ENCODE measurements at places on chromosomes 2 and 18.

- no peak for DNase-seq
Measured at GRCh38 chr18:26909599-26910290, 44.2 kb upstream of the AQP4 start.

DNA sequence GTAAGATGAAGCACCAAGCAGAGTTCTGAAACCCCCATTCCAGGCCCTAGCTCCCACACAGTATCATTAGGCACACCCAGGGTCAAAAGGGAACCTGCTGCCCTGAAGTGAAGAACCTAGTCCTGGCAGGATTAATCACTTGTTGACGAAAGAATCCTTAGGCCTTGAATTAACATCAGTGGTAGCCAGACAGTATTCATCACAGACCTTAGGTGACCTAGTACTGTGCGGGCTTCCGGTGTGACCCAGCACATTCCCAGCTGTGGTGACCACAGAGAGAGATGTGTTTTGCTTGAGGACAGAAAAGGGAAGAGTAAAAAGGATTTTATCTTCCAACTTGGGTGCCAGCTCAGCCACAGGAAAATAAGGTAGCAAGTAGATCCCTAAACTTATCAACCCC lies 1071.4 kb upstream of the FAM98A start:
- DNase-seq, result no peak

DNA sequence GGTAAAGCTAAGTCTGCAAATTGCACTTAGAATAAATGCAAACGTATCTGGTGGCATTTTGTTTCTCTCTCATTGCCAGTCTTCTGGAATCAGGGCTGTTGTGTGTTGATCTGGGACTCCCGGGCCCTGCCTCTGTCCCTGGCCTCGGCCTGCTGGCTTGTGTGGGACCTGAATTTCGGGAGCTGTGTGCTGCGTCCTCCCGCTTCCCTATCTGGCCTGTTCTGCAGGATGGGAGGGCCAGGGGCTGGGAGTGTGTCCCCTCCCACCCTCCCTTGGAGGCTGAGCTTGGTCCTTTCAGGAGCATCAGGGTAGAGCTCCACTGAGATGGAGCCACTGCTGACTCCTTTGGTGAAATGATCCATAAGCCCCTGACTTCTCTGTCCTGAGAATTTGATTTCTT lies 118.5 kb downstream of the ACKR3 start:
- no peak for DNase-seq

- DNase-seq, result no peak
Measured at GRCh38 chr2:186523791-186524190, 37.7 kb downstream of the ZC3H15 start.

- DNase-seq, result no peak
Measured at GRCh38 chr2:86087936-86088850, 17.5 kb downstream of the POLR1A start.

GRCh38 chr2:224126003-224126402 lies 86.9 kb upstream of the SERPINE2 start:
- DNase-seq, result no peak

GRCh38 chr2:15767679-15768078 lies 172.7 kb upstream of the MYCN start:
- no peak for DNase-seq

GRCh38 chr2:19488009-19488691 lies 129.7 kb upstream of the OSR1 start:
- DNase-seq, result no peak

DNA sequence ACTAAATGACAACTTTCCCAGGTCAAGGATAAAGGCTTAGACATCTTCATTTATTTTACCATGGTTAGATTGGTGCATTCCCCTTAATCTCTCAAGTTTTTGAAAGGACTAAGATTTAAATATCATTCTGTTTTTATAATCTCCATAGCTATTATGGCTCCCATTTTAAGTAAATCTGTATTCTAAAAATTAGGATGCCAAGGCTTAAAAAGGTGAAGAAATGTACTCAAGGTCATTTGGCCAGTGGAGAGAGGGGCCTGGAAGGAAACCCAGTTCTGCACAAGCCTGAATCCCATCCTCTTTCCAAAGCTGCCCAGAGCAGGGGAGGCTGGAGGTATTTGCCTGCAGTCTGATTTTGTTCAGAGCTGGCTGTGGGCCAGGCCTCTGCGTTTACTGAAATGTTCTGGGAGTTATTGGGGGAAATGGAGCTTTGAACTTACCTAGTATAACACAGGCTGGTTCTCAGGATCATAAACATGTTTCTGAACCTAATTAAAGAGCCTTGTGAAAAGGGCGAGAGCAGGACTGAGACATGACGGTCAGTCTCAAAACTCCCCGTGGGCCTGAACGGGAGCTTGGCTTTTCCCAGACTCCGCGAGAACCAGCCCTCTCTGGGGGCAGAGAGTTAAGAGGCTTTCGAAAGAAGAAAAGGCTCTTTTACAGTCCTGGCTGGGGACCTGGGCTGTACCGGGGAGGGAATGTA lies 85.6 kb downstream of the DDX1 start:
- DNase-seq, result no peak

- no peak for DNase-seq
Measured at GRCh38 chr2:165594231-165594934, 124.9 kb downstream of the CSRNP3 start.

DNA sequence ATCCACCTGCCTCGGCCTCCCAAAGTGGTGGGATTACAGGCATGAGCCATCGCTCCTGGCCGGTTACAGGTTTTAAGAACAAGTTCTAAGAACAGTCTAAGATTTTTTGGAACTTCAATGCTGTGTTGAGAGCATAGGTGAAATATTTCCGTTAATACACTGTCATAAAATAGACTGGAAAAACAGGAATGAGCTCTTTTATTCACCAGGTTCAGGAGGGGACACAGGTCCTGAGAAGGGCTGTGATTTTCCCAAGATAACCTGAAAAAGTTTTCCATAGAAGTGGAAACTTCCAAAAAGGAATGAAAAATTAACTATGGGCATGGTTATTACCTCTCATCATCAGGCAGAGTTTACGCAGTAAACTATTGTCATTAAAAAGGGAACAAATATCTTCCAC lies 97.6 kb upstream of the TMEM178A start:
- DNase-seq, result no peak

GRCh38 chr18:44536046-44536445 lies 144.6 kb upstream of the SETBP1 start:
- no peak for DNase-seq

- DNase-seq, result no peak
Measured at GRCh38 chr2:223815884-223816570, 21.4 kb downstream of the AP1S3 start.

DNA sequence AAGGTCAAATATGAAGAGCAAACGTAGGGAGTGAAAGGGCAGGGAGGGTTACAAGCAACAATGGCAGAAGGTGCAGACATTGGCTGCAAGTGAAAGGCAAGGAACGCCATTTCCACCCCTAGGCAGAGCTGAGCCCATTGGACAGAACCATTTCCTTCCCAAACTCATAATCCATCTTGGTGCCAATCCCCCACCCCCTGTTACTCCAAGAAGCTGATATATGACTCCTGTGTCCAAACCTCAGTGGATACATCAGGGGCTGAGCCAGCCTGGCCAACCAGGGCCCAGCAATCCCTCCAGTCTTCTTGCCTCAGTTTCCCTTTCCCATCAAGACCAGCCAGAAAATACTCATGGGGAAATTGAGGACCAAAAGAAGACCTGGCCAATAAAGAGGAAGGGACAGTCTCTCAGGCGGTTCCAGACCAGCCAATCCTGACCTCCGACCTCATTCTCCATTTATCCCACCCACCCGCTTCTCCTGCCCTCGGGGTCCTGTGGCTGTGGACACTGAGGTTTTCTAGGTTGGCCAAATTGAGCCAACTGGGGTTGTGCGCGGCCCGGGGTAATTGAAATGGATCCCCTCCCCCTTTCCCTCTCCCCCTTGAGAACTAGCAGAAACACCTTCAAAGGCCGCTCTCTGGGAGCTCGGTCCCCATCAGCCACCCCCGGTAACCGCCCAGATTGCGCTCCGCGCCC lies 24.8 kb downstream of the TNS1 start:
- DNase-seq, result no peak

GRCh38 chr2:240893363-240893844 lies 2.6 kb downstream of the MAB21L4 start:
- no peak for DNase-seq

GRCh38 chr2:38744399-38744780 lies 6.8 kb downstream of the SRSF7 start:
- DNase-seq, result no peak

DNA sequence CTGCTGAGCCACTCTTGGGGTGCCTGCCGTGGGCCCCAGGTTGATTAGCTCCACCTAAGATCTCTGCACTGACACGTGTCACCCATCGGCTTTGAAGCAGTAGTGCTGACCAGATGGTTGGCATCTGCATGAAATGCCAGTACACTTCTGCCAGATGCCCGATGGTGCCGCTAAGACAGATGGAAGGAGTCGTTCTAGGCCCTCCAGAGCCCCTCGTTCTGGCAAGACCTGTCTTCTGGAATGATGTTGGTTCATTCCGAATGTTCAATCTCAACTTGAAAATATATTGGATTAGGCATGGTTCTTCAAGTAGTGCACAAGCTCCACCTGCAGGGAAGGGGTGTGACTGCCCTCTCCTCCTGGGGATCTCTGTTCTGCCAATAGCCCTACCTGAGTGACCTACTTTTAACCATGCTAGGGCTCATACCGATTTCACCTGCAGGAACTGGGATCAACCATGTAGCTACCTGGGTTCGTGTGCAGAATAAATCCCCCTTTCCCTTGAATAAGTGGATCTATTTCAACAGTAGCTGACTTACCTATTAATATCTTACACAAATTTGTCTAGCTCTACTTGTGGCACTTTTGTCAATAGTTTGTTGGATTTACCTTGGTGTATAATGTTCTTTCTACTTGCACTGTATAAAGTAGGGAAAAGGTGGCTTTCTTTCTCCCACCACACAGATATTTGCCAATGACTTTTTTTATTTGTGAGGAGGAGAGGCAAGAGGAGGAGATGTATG lies 342.6 kb downstream of the CTNNA2 start:
- DNase-seq, result no peak

GRCh38 chr2:29061616-29062015 lies 12.7 kb downstream of the PCARE start:
- DNase-seq, result no peak

- DNase-seq, result no peak
Measured at GRCh38 chr18:75115514-75115913, 93.4 kb downstream of the PTGR3 start.

- DNase-seq, result no peak
Measured at GRCh38 chr2:61855318-61855613, 1.4 kb upstream of the FAM161A start.

DNA sequence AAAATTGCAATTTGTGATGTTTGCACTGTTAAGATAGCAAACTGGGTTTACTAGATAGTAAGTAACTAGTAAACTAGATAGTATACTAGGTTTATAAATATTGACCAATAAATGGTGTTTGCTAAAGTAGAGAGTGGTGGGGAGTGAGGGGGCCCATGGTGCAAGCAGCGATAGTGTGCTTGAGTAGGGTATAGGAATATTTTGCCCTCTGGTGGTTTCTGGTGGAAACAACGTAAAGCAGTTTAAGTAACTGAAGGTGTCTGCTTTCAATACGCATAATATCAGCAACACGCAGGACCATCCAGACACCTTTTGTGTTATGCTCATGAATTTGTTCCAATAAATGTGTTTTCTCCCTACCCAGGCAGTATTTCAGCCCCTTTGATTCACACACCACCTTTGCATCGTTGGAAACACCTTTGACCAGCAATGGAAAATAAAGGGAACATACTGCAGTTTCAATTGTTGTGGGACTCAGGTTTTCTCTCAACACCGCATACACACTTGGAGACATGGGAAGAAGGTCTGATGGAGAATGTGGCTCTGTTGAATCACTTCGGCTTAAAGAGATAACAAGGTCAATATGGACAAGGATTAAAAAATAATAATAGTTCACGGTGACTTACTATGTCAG lies 16.7 kb upstream of the STAT1 start:
- DNase-seq, result no peak

- no peak for DNase-seq
Measured at GRCh38 chr18:56307354-56308170, 330.8 kb downstream of the TXNL1 start.

GRCh38 chr18:370751-371608 lies 103.1 kb upstream of the THOC1 start:
- DNase-seq, result no peak

DNA sequence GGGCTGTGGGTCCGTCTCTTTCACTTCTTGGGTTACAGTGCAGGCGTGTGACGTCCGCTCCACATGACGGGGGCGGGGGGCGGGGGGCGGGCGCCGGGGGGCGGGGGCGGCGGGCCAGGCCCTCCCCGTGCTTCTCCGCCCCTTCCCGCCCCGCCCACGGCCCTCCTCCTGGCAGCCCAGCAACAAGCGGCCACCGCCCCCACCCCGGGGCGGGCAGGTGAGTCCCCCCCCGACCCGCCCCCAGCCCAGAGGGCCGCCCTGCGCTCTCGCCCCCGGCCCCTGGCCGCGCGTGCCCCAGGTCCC lies 3.6 kb downstream of the ZNF516 start:
- peak; percentile 59 for DNase-seq

GRCh38 chr2:70498054-70498453 lies 55.6 kb downstream of the TGFA start:
- no peak for DNase-seq

- DNase-seq, result no peak
Measured at GRCh38 chr2:97757062-97757461, 43.7 kb downstream of the ZAP70 start.

DNA sequence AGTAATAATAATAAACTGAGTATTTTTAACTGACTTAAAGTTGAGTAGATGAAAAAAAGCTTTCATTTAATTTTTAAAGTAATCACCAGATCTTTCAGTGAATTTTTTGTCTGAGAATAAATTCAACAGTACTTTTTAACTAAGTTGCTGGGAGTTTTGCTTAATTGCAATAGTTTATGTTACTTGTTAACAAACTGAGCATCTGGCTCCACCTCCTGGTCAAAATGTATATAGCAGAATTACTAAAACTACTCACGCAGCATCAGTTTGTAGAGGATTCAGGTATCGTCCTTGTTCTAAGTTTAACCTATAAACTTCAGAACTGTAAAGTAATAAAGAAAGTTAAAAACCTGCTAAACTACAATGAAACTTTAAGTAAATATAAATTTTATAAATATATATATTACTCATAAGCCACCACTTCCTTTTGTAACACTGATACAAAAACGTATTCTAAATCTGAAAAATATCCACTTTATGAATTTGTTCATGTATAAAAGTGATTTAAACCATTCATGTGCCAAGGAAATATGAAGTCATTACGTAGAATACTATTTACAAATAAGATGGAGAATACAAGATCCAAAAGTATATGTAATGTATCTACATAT lies 21.3 kb downstream of the NOL10 start:
- no peak for DNase-seq

DNA sequence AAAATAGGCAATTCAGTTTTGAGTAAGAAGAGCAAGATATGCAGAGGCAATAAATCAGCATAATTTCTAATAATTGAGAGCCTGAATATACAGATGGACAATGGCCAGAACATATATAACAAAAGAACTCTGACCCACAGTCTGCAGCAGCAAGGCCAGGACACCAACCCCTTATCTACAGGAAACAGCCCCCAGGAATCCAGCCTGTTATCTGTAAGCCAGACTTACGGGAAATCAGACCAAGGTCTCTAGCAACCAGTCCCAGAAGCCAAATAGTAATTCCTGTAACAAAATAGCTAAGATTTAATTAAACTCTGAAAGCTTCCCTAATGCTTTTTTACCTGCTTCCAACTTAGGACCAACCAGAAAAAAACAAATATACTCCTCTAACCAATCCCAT lies 434.5 kb upstream of the GYPC start:
- no peak for DNase-seq

- no peak for DNase-seq
Measured at GRCh38 chr2:67400560-67401485, 3.7 kb downstream of the ETAA1 start.

GRCh38 chr2:223888251-223888650 lies 50.9 kb upstream of the AP1S3 start:
- no peak for DNase-seq

GRCh38 chr2:234490271-234491091 lies 6.4 kb downstream of the ARL4C start:
- no peak for DNase-seq

All from stimulated activated CD8-positive, alpha-beta memory T cell treated with anti-CD3 and anti-CD28 coated beads, Interleukin-15, amount 100 ng/mL, for 4 hours (primary cell).